ENCODE measurements at places on chromosomes 6 and 20.

DNA sequence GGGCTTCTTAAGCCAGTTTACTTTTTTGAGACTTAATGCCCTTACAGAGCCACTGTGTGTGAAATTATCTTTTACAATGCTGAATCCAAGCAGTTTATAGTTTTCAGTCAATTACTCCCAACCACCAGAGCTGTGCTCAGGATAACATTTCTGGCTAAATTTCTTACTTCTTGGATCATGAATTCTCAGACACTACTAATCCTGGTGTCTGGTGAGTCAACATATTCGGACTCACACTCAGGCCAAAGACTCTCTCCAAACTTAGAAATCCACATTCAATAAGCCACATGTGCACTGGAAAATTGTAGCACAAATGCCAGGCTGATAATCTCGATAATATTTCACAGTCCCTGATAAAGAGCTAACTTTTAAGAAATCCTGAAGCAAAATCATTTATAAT lies 49.0 kb downstream of the PTPRT start:
- DNase-seq: no peak

GRCh38 chr6:133159255-133159795 lies 81.8 kb upstream of the EYA4 start:
- DNase-seq: no peak

GRCh38 chr6:147040121-147040910 lies 163.9 kb upstream of the STXBP5 start:
- no peak for DNase-seq

- peak; percentile 52 for DNase-seq
Observed at GRCh38 chr20:61263084-61263695, 11.1 kb downstream of the CDH4 start.

- DNase-seq: no peak
Observed at GRCh38 chr6:152816055-152816454, 65.5 kb downstream of the VIP start.

DNA sequence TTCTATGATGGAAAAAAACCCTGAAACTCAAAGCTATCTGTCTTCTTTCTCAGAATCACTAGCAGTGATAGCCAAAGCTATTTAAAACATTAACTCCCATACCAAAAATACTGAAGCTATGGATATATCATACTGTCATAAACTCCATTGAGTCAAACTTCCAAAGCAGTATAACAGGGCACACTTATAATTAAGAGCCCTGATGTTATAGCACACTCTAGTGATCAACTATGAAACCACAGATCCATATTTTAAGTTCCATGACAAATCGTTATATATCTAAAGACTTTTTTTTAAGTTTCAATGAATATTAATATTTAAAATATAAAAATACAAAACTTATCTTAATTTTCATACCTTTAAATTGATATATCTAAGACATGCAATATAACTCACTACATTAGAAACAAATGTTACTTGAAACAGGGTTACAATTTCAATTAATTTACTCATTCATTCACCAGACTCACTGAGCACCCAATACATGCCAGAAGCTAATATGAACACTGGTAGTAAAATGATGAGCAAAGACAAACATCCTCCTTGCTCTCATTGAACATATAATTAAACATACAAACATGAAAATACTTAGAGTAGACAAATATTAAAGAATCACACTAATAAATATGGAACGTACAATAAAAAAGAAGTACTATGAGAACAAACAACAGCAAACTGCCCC lies 69.3 kb downstream of the IBTK start:
- peak; percentile 17 for DNase-seq

GRCh38 chr20:34907616-34908469 lies 31.4 kb downstream of the ACSS2 start:
- DNase-seq: peak; percentile 56

DNA sequence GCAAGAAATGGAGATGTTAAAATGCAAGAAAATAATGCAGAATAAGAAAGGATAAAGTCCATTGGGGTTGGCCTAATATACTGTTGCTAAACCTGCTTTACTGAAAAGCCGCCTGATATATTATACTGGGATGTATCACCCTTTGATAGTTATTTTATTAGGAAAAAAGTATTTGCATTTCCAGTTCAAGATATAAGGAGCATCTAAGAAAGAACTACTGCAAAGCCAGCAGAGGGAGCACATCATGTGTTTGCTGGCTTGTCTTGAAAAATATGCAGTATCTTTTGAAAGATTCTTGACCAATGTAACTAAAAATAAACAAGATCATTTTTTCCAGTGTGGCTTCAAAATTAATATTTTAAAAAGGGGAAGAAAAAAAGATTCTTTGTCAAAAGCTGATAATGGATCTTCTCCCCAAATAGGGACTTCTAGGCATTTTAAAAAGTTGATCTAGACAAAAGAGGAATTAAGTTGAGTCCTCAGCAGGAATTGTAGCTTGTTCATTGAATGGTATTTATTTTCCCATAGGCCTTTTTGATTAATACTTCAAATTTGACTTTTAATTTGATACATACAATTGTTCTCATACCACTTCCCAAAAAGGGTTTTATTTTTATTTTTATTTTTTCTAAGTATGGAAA lies 214.9 kb downstream of the ZFAND3 start:
- peak; percentile 41 for DNase-seq
